ENCODE measurements at places on chromosomes 5 and 9.

- DNase-seq, result no peak
These were observed 31.4 kb upstream of the SYK start for GRCh38 chr9:90770182-90770738.

- DNase-seq, result no peak
These were observed 310.2 kb upstream of the CTNND2 start for GRCh38 chr5:12214267-12215015.

DNA sequence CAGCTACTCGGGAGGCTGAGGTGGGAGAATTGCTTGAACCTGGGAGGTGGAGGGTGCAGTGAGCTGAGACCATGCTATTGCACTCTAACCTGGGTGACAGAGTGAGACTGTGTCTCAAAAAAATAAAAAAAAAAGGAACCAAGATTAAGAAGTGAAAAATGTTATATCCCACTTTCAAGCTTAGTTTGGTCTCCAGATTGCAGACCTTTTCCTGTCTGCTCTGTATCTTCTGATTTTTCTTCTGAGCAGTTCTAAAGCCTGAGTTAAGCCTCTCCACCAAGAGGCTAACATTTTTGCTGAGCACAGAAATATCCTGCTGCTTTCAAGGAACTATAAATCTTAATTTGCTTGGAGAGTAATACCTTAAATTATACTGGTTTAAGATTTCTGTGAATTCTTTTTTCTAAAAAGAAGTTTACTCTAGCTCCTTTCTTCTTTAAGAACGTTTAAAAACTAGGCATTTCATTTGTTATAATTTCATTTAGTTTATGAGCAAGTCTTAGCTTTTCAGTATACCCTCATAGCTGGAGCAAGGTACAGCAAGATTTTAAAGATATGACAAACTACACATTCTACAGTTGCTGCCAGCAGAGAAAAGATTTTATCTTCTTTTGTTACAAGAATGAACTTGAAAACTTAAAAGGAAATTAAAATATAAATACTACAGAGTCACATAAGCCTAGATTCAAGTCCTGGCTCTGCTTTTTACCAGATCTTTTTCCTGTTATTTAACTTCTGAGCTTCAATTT, 55.0 kb downstream of the GARNL3 start:
- no peak for DNase-seq

DNA sequence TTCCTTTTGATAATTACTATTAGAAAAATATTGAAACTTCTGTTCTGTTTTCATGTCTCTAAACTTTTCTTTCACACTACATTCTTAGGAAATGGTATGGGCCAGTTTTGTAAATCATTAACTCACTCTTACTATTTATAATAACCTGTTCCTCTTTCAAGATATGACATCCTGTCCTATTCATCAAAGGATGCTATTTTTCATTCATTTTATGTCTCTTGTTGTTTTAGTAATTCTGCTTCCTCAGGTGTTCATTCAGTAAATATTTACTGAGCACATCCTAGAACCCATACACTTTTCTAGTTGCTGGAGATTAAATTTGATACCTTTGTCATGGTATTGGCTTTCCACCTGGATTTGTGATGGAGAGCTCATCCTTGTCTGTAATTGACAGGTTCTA, 58.0 kb downstream of the GDA start:
- DNase-seq, result no peak

DNA sequence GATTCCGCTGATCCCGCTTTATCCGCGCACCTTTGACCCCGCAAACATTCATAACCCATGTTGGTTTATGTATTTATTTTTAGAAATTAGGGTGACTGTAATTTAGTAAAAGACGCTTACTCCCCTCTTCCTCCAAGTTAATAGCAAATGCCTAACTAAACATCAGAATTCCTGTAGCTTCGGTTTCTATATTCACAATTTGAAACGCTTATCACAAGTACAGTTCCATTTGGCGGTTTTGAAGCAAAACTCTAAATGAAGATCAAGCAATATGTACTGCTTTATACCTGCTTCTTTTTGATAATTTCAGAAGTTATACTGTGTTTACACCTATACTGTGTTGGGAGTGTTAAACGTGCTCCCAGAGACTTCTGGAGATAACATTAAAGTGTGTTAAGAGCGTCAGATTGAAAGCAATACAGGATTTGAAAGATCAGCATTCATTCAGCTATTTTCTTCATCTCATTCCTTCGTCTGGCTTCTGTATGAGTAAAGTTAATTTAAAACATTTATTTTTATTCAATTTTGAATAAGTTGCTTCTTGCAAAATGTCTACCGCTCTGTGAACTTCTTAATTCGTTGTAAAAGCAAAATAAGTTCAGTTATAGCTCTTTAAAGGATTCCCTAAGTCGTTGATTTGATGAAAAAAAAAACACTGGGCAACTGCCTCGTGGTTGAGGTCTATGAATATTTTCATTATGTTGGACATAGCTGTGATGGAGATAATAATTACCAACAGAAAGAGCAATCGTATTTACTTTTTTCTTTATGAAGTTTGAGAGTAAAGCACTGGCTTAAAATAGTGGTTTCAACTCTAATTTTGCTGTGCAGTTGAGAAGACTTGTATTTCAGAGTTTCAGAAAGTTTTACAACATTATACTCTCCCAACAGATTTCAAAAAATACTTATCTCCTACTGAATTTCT, 2.5 kb downstream of the PRDM6 start:
- no peak for DNase-seq

- DNase-seq, result no peak
These were observed 199.3 kb upstream of the CDH6 start for GRCh38 chr5:30994176-30994575.
